T1000 (cell line): ENCODE measurements at places on chromosomes 12 and 14.

- DNase-seq: no peak
Measured at GRCh38 chr12:21815306-21816062, 41.0 kb upstream of the KCNJ8 start.

- DNase-seq: no peak
Measured at GRCh38 chr12:46770501-46771183, 55.2 kb downstream of the SLC38A4 start.

- no peak for DNase-seq
Measured at GRCh38 chr14:33740531-33740930, 210.3 kb downstream of the EGLN3 start.

- no peak for DNase-seq
Measured at GRCh38 chr12:17342381-17342961, 736.5 kb upstream of the LMO3 start.

DNA sequence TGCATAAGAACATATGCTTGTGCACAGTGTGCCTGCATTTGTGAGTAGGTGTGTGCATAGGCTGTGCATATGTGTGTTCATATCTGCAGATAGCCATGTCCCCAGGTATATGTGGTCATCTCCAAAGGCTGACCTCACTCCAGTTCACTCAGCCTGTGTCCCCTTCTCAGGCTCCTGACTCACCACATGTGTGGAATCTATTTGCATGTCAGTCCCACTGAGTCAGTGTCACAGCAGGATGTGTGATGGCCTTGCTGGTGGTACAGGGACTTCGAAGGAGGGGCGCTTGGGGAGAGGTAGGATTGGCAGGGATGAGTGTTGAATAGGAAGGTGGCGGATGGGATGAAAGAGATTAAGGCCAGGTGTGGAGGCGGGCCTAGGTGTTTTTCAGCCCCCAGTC lies 35.5 kb downstream of the KRT80 start:
- no peak for DNase-seq

GRCh38 chr12:63821781-63822251 lies 22.7 kb upstream of the SRGAP1 start:
- DNase-seq: no peak

DNA sequence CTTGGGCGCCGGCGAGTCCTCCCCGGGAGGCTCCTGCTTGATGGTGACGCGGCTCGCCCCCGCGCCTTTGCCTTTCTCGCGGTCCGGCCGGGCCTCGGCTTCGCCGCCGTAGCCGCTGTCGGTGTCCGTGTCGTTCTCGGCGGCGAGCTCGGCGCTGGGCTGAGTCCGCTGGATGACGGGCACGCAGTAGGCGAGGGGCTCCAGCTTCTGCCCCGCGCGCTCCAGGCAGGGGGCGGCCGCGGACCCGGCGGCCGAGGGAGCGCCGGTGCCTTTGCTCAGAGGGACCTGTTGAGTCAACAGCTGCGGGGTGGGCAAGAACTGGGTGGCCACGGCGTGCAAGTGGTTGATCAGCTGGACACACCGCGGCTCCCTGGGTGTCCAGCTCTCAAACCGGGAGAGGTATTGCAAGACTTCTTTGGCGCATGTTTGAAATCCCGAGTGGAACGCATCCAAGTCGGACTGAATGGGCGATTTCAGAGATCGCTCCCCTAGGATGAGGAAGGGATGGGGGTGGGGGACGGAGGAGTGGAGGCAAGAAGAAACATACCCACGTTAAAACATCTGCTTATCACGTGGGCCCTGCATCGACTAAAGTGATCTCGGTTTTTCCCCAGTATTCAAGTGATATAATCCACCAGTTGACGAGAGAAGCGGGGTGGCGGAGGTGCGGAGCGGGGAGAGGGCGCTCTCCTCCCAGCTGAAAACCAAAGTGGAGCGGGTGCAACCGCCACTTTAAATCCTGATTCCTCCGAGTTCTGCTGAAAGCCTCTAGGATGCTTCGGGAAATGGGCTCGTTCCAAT lies 2.0 kb downstream of the BHLHE41 start:
- DNase-seq: peak; percentile 47

- no peak for DNase-seq
Measured at GRCh38 chr14:105375635-105376057, 22.7 kb upstream of the TEX22 start.

- DNase-seq: no peak
Measured at GRCh38 chr14:71592361-71592760, 339.9 kb upstream of the RGS6 start.

DNA sequence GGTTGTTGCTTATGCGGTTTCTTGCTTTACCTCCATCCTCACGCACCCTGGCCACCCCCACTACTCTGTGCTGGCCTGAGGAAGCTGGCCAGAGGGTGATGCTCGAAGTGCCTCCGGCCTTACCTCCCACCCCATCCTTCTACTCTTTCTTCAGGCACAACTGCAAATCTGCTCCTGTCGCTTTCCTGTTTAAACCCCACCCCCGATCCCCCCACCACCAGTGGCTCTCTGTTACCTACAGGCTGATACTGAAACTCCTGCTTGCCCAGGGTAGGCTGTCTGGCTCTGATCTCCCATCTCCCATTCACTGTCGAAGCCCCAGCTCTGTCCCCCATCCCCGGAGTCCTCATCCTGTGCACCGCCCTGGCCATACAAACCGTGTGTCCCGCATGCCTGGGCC lies 111.5 kb downstream of the PRMT8 start:
- DNase-seq: no peak

GRCh38 chr14:71618047-71618446 lies 314.2 kb upstream of the RGS6 start:
- DNase-seq: no peak

DNA sequence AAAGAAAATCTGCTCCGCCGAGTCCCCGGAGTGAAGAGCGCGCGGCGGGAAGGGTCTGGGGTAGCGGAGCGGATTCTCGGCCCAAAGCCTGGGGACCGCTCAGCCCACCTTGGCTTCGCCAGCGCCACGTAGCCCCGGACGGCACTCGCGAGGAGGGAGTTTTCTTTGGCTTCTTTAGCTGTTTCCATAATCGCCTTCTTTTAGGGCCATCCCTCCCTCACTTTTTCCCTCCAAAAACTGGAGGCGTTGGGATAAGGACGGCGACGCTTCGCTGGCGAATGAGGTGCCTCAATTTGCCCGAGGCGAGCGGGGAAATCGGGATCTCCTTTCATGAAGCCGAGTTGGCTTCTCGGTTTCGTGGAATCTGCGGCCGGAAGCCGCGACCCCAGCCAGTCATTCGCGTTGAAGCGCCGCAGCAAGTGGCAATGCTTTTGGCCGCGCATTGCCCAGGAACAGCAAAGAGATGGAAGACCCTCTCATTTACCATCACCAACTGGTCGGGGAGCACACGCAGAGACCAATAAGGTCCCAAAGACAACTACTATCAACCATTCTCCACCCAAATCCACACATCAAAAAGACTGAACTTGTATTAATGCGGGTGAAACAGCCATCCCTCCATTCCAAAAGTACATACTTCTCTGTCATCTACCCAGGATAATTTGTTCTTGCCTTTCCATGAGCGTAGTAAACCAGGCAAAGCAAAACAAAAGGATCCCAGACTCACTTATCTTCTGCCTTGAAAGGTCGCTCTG lies 8.4 kb upstream of the SIX1 start:
- DNase-seq: no peak

DNA sequence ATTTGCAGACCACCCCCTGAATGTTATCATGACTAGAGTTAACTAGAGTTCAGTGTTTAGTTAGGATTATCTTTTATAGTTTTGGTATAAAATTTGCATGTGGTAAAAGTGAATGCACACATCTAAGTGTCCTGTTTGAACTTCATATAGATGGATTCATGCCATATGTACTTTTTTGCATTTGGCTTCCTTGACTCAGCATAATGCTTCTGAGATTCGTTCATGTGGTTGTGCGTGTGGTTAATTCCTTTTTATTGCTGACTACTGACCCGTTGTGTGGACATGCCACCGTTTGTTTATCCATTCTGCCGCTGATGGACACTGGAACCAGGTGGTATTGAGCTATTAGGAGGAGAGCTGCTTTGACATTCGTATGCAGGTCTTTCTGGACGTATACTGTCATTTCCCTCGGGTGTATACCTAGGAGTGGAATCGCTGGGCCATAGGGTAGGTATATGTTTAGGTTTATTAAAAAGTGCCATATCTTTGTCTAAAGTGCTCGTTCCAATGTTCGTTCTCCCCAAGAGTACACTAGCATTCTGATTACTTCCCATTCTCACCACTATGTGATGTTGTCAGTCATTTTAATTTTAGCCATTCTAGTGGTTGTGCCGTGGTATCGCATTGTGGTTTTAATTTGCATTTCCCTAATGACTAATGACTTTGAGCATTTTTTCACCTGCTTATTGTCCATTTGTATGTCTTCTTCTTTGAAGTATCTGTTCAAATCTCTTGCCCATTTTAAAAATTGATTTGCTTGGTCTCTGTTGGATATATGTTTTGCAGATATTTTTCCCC lies 37.7 kb downstream of the RIN3 start:
- no peak for DNase-seq

- DNase-seq: no peak
Measured at GRCh38 chr12:113720629-113721028, 245.5 kb downstream of the RBM19 start.

DNA sequence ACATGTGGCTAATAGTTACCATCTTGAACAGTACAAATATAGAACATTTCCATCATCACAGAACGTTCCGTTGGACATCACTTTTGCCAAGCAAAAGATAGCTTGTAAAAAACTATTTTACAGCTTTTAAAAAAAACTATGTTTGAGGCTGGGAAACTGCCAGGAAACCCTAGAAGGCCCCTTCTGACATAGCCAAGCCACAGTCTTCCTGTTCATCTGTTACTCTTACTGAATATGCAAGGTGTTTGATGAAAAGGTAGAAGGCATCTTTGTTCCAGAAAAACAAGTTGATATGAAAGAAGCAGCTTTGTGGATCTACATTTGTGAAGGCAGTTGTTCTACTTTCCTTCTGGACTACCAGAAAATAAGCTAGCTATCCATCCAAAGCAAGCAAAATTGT lies 23.6 kb upstream of the WNK1 start:
- no peak for DNase-seq

- no peak for DNase-seq
Measured at GRCh38 chr12:107783406-107784376, 9.2 kb downstream of the ASCL4 start.
